ENCODE measurements at places on chromosomes 3 and 15.

DNA sequence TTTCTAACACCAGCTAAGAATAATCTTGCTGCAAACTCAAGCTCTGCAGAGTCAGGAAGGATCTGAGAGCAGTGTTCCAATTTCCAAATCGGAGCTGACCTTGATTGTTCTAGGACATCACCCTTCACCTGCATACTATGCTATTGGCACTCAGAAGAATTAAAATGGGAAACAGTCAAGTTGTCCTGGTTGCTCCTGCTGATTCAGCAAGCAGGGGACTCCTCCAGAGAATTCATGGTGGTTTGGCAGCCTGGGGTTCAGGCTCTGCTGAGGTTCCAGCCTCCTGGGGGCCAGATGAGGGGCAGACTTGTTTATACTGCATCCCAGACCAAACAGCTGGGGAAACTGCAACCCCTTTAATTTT is 213.7 kb upstream of the ADAMTS9 start:
- no peak for DNase-seq

DNA sequence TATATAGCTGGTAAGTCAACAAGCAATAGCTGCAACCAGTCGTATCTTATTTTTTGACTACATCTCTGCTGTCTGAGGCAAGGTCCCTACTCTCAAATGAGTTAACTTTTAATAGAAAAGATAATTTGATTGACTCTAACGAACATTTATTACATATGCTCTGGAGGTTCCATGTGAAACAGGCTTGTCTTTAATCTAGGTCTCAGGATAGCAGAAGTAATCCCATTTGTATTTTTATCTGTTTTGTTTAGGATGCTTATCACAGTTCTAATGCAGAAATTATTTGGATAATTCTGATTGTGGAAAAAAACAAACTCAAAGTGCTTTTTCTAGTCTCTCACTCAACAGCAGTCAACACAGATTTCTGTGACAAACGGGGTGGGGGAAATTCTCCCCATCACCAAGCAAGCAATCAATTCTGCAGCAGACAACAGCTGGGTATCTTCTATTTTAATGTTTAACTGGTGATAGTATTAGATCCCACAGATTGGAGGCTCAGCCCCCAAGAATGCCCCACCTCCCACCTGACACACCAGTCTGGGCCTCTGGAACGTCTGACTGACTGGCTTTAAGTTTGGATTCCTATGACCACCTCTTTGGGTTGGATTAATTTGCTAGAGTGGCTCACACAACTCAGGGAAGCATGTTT is 58.8 kb downstream of the ITPR1 start:
- DNase-seq = no peak

GRCh38 chr3:149936812-149937230 is 33.9 kb downstream of the PFN2 start:
- peak; percentile 20 for DNase-seq

DNA sequence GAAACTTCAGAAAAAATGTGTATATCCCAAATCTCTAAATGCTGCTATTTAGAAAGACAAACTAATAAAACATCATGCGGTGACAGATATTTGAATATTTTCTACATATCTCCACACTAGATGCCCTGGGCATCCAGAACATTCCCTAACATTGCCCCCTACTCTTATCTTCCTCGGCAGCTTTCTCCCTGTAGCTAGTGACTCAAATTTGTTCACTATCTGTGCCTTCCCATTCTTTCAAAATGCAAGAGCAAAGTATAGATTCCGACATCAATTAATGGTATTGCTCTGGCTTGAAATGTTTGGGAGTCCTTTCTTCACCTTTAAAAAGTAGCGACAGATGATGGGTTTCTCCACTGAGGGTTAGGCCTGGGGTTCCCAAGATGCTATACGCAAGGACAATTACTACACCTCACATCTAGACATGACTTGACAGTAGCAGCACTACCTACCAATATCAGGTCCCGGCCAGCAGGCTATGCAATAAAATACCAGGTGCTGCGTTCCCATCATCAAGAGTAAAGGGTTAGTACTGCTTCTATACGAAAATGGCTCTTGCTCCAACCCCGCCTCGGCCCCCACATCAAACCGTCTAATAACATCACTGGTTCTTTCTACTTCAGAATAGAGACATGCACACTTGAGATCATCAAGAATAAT is 631 bp downstream of the UBR1 start:
- DNase-seq = no peak

DNA sequence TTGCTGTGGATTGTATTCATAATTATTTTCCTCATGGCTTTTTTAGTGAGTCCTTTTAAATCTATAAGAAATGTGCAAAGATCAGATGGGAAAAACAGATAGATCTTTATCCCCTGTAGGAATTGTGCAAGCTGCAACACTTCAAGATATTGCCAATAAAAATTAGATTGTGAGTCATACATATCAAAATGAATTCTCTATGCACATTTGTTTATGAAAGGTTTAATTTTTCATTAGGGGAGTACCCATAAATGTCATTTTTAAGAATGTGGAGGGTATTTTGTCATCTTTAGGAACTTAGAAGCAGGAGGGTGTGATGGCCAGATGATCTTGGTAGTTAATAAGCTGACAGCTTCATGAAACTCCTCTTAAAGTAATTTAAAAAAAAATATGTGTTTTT is 2.9 kb downstream of the PIAS1 start:
- no peak for DNase-seq

All from HuH-7 (cell line).